ENCODE measurements at places on chromosomes 4 and X.

DNA sequence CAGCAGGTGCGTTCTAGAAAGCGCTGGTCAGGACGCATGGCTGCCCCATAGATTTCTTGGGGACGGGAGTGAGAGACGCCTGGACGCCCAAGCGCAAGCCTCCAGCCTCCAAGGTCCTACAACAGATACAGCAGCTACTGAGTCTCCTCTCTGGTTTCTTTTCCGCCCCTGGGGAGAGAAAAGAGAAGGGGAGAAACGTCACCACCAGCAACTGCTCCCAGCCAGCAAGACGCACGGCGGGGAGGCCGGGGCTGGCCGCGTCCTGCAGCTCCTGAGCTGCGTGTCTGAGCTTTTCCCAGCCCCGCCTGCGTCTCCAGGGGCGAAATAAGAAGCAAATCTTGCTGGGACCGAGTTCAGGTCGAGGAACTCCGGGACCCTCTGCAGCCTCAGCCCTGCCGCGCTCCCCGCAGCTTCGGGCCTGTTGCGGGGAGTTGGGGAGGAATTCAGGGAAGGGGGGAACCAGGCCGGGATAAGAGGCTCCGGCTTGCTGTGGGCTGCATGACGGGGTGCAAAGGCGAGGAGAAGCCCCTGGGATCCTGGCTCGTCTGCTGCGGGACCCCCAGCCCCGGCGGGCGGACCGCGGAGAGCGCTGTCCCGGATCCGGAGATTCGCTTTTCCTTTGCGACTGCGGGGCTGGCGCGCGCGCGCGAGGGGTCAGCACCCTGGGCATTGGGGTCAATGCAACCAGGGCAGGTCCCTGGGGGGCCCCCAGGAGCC, 6.8 kb upstream of the SHOX start:
- no peak for DNase-seq

DNA sequence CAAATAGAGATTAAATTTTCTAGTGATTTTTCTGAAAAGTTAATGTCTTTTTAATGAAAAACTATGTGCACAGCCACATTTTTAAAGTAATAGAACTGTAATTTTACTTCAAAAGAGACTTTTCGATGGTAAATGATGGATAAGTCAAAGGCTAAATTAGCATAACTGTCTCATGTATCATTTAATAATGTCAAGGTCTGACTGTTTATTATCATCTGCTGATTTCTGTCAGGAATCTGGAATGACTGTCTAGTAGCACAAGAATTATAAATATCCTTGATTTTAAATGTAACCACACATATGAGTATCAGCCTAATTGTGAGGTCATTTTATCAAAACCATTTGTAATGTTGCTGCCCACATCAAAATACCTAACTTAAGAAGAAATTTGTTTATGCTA, 333.8 kb downstream of the EPHA5 start:
- no peak for DNase-seq

- no peak for DNase-seq
Observed at GRCh38 chrX:109914114-109914849, 88.6 kb upstream of the TMEM164 start.

GRCh38 chr4:188976644-188977115, 837.4 kb downstream of the TRIML1 start:
- DNase-seq, result no peak

- DNase-seq, result no peak
Observed at GRCh38 chr4:149845743-149846142, 30.1 kb upstream of the IQCM start.

GRCh38 chrX:119376312-119376711, 22.8 kb upstream of the SLC25A43 start:
- DNase-seq, result no peak

- DNase-seq, result no peak
Observed at GRCh38 chr4:8392591-8393190, 47.8 kb downstream of the ACOX3 start.

DNA sequence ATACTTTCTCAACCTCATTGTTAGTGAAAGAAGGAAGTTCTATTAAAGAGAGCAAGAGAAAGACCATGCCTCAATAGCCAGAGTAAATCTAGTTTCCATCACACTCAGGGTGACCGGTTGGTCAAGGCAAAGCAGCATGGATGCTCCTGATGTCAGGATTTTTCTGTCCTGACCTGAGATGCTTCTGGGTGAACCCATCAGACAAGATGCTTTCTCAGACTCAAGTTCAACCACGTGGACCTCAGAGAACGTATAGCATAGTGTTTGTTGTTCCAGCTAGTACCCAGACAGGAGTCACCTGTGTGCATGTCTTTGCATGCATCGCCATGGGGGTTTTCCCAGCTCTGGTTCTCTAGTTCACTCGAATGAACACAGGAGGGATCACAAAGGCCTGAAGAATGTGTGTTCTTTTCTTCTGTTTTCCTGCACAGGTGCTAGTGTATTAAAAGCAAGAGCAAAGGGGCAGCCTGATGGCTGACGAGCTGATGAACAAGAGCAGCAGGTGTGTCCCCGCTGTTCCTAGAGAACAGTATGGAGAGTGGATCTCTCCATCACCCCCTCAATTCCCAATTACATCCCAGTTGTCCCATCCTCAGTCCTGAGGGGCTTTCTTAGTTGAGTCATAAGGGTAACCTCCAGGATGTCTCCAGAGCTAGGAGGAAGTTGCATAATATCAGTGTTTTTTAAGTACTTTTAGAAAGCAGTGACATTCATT, 110.5 kb upstream of the ENPP6 start:
- no peak for DNase-seq

GRCh38 chr4:137394018-137394417, 138.3 kb downstream of the PCDH18 start:
- DNase-seq, result no peak

DNA sequence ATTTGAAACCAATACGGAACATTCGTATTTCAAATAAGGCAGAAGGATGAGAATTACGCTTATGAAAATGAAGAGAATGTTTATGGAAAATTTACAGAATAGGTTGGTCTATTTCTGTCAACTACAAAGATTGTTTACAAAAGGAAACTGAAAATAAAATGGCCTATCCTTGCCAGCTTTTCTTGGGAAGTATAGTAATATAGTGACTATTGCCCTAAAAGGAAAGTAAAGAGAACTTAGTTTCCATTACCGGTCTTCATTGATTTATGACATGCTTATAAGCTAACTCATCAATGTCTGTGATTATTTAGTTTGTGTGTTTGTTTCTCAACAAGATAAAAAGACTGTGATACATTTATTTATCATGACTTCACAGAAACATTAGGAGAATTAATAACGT, 2.9 kb upstream of the SPRY1 start:
- DNase-seq, result no peak

GRCh38 chr4:33323393-33323792, 2603.2 kb downstream of the PCDH7 start:
- no peak for DNase-seq

DNA sequence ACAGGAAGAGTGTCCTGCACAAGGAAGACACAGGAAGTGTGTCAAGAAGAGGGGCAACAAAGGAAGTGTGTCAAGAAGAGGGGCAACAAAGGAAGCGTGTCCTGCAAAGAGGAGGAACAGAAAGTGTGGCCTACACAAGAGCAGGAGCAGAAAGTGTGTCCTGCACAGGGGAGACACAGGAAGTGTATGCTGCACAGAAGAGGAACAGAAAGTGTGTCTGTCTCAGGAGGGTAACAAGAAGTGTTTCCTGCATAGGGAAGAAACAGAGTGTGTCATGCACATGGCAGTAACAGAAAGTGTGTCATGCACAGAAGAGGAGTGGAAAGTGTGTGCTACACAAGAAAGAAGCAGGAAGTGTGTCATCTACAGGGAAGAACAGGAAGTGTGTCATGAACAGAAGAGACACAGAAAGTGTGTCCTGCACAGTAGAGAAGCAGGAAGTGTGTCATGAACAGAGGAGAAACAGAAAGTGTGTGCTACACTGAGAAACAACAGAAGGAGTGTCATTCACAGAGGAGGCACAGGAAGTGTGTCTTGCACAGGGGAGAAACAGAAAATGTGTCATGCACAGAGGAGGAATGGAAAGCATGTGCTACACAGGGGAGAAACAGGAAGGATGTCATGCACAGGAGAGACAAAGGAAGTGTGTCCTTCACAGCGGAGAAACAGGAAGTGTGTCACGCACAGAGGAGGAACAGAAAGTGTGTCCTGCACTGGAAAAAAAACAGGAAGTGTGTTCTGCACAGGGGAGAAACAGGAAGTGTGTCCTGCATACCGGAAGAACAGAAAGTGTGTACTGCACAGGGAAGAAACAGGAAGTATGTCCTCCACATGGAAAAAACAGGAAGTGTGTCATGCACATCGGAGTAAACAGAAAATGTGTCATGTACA, 526.4 kb upstream of the PRKX start:
- no peak for DNase-seq

DNA sequence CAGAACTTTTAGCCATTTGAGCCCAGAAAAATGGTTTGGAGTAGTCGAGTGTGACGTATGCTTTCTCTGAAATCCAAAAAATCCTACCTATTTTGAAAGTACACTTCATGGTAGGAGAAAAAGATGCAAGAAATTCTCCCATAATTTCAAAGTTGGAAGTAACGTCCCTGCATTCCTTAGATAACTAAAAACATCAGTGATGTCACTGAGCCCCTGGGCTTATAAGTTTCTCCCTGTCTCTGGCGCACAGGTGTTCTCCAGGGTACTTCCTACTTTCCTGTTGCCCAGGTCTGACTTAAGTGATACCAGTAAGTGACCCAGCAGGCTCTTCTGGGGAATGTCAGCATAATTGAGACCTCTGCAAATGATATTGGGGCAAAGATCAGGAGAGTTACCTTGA, 90.5 kb upstream of the WDR1 start:
- no peak for DNase-seq

DNA sequence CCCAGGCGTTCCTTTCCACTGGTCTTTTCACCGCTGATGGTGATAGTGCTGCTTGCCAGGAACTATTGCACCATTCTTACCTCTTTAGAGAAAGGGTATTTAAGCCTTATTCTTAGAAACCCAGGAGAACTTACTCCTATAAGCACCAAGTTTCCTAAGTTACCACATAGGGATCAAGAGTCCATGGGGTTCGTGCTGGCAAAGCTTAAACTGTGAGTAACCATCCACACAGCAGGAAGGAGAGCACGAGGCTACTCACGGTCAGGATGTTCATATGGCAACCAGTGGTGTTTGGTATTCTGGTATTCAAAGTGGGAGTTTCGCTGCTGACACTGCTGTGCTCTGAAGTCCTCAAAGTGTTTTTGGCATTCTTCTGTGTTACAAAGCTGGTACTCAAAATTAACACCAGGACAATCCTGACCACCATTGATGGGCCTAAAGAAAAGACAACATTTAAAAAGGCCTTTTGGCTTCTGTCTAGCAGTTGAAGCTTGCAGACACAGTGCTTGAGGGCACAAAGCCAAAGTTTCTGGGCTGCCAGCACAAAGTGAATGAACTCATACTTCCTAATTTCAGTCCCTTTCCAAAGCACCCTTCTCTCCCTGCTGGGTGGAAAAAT, 256.9 kb downstream of the ADAMTS3 start:
- no peak for DNase-seq

DNA sequence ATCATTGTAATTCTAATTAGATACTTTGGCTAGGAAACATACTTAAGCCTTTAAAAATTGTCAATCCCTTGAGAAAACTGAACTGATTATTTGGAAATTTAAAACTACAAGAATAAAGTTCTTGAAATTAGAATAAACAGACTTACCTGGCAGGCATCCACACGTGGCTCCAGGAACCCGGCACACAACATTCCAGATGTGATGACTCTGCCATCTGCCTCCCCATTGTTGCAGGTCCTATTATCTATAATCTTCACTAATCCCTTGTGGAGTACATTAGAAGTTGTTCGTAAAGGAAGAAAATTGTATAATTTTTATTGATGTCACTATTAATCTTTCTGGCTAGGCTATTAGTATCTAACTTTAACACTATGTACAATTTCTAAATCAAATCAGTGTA, 16.2 kb upstream of the GNRHR start:
- no peak for DNase-seq

- DNase-seq, result no peak
Observed at GRCh38 chr4:155626561-155626960, 40.1 kb upstream of the GUCY1A1 start.

DNA sequence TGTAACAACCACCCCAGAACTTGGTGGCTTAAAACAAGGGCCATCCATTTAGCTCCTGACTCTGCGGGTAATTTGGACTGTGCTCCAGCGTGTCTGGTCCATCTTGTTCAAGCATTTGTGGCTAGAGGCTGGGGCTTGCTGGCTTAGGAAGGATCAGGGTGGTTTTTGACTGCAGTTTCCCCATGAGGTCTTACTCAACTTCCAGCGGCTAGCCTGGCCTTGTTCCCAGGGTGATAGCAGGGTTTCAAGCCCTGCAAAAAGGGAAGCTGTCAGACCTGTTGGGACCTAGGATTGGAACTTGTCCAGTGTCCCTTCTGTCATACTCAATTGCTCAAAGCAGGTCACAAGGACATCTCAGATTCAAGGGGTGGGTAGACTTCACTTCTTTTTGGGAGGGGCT, 205.9 kb downstream of the STIM2 start:
- DNase-seq, result no peak

DNA sequence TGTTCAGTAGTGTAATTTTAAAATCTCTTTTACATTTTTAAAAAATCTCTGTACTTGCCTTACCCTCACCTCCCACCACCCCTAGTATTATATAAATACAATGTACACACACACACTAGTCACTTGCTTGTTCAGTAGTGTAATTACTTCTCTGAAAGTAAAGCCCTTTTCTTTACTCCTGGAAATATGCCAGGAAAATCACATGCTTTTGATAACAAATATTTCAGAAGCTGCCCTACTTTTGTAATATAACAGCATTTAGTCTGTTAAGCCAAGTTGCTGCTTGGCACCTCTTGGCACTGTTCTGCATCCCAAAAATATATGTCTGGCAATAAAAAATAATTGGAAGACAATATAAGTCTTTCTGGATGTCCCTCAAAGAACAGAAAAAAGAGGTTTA, 172.8 kb upstream of the APOOL start:
- no peak for DNase-seq

GRCh38 chr4:83708500-83709175, 172.7 kb downstream of the GPAT3 start:
- no peak for DNase-seq

DNA sequence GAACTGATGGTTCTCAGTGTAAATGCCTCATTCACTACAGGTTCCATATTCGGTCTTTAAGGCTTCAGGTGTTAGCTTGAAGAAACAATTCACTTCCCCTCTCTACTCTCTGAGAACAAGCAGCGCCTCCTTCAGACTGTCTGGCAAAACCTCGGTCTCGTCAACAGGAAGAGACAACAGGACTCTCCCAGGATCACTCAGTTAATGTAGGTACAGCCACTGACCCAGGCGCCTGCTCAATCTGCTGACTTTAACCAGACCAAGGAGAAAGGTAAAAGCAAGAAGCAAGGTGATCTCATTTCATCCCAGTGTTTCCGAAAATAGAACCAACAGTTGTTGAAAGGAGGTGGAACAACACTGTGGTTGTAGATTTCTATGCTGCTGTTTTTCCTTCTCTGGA, 102.2 kb downstream of the SLC2A9 start:
- no peak for DNase-seq

- DNase-seq, result no peak
Observed at GRCh38 chrX:86148024-86148511, at the start of gene DACH2. Gene DACH2 (plus strand): TSS chrX:86148451.

Data from activated T-cell treated with anti-CD3 and anti-CD28 coated beads for 1 hour (primary cell).